ENCODE measurements at places on chromosomes 6 and 20.

GRCh38 chr6:130026859-130027258 lies 8.5 kb downstream of the L3MBTL3 start:
- DNase-seq, result no peak

DNA sequence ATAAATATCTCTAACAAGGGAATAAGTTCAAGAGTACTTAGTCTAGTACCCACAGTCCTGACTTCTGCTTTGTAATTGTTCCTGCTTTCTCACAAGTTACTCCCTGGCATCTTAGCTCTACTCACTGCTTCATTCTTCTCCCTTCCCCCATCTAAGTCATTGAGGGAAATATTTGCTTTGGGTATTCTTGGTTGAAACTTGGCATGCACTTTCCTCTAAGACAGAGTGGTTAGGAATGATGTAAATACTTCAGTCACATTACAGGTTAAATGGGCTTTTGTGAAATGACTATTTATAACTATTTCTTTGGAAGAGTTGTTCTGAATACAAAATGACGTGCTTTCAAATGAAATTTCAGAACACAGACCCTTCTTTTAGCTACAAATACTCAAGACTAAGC lies 67.7 kb upstream of the PLEKHG1 start:
- DNase-seq, result no peak

DNA sequence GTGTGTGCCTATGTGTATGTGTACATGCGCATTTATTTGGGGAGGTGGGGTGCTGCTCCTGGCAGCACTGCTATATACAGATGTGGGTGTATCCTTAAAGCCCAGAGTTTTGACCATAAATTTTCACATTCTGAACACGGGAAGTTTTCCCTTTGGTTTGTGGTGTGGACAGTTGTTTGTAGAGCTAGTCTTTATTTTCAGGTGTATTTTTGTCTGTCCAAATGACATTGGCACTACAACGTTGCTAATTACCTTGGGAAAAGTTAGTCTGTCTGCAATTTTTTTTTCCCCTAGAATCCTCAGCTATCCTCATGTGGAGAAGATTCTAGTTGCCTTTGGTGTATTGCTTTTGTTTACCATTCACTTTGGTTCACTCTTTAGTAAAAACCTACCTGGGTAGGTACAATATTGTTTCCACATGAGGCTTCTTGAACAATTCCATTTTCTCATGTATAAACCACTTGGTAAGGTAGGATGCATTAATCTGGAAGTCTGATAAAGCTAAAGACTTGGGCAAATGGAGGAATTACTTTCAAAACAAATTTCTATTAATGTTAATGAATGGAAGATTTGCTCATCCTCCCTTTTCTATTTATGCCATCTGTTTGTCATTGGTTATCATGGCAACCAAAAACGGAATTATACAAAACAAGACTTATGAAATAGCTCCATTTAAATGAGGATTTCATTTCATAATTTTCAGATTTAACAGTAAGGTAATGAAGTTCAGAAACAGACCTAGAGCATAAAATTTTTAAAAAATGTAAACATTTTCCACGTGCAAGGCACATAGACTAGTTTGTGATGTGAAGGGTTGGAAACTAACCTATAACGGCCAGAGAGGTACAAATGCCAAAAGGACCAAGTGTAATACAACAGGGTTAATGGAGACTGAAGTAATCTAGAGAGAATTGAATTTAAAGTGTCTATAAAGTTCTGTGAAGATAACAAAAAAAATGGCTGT lies 3.9 kb downstream of the CCN2 start:
- DNase-seq, result no peak

GRCh38 chr20:4135385-4136077 lies 120.2 kb upstream of the RNF24 start:
- DNase-seq, result no peak

DNA sequence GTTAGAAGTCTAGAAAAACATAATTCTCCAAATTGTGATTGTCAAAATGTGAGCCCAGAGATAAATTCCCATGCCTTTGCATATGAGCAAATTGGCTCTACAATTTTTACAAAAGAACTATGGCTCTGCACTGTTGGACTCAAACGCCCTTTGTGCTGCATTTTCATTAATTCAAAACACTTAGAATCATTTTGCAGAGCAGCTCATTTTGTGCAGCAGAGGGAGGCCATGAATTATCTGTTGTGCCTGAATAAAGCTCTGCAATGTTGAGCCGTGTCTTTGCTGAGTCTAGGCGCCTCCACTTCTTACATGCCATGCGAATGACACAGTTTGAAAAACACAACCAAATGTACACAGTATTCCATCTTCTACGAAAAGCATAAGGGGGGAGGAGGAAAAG lies 230.2 kb downstream of the PRKN start:
- DNase-seq, result no peak

GRCh38 chr20:54162378-54163009 lies 11.3 kb downstream of the CYP24A1 start:
- no peak for DNase-seq

DNA sequence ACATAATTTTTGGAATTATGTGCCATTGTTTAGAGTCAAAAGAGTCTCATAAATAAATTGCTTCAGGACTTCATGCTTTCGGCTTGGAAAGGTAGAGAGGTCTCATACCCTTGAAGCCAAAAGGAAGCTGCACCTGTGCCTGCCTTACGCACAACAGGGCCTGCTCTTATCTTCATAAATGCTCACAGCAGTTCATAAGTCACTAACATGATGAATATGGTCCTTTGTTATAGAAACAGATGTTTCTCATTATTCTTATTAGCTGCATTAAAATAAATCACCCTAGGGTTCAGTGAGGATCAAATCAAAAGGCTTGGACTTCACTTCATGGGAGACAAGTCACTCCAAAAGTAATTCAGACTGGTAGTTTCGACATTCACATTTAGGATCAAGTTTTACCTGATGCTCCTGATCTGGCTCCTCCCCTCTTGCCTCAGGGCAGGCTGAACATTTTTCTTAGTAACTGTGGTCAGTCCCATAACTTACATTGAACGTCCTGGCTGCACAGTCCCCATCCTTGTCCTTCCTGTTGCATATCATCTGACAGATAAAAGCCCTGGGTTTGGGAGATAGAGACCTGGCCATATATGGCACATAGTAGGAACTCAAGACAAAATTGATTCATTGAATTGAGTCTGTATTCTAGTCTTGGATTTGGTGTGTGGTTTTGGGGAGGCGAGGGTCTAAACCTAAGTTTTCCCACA lies 20.7 kb upstream of the SH3BGRL2 start:
- DNase-seq, result no peak

GRCh38 chr20:31568041-31568731 lies 36.9 kb upstream of the ID1 start:
- no peak for DNase-seq

DNA sequence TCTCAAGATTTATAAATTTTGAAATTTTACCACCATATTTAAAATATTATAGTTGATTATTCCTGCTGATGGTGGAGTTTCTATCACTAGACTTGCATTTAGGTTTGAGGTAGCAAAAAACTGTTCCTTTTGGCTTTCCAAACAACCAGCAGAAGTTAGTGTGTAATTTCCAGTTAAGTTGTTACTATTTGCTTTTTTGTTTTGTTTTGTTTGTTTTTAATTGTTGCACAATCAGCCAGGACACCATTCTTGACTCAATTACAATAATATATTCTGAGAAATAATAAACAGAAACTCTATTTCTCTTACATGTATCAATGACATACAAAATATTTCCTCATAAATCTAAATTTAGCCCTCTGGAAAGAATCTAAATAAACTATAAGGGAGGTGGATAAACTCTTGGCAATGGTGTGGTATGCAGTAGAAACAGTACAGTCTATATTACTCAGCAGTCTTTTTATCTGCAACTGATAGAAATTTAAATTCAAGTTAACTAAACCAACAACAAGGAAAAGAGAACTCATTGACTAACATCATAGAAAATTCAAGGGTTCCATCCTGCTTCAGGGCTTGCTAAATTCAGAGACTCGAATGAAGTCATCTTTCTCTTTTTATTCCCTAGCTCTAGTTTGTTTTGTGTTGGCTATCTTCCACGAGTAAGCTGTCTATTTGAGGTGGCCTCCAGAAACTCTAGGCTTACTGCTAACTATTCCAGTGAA lies 19.4 kb upstream of the COL19A1 start:
- no peak for DNase-seq

DNA sequence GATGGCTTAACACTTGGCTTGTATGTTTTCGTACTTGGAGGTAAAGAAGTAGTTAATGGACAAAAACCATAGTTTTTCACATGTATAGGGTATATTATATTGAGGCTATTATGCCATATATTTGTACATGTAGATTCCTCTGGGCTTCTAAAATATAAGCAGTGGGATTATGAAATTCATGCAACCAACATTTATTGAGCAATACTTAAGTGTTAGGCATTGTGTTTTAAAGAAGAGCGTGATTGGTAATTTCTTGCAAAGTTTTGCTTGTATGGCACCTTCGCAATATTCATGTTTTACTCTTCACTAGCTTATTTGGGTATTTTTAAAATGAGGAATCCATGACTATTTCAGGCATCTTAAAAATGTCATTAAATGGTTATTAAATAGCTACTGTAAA lies 2.5 kb downstream of the TULP4 start:
- DNase-seq, result no peak

- peak; percentile 35 for DNase-seq
These were observed 585 bp downstream of the PSMB9 start for GRCh38 chr6:32854376-32855178.

GRCh38 chr6:41894366-41895299 lies 542 bp downstream of the USP49 start:
- DNase-seq, result no peak

GRCh38 chr6:259316-259715 lies 33.0 kb upstream of the DUSP22 start:
- DNase-seq, result no peak

DNA sequence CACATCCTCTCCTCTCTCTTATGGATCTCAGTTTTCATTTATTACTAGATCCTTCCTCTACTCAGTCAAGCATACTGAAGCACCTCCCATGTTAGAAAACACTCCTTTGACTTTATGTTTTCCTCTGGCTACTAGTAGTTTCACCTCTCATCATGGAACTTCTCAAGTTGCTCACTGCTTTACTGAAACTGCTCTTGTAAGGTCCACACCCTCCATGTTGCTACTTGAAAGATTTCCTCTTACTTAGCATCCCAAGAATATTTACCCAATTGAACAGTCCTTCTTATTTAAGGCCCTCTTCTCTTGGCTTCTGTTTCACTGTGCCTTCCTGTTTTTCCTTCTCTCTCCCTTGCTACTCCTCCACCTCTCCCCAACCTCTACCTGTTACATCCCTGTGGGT lies 230.3 kb downstream of the TBC1D7 start:
- DNase-seq, result no peak

GRCh38 chr20:38406476-38406875 lies 28.7 kb downstream of the SNHG17 start:
- no peak for DNase-seq

DNA sequence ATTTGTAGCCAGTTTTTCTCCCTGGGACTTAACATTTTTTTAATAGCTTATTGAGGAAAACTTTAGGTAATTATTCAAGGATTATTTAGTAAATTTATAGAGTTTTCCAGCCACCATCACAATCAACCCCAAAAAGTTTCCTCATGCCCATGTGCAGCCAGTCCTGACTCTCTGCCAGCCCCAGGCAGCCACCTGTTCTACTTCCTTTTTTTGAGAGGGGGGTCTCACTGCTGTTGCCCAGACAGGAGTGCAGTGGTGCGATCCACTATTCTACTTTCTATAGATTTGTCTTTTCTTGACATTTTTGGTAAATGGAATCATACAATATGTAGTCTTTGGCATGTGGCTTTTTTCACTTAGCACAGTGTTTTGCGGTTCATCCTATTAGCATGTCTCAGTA lies 200.1 kb downstream of the FARS2 start:
- DNase-seq, result no peak

DNA sequence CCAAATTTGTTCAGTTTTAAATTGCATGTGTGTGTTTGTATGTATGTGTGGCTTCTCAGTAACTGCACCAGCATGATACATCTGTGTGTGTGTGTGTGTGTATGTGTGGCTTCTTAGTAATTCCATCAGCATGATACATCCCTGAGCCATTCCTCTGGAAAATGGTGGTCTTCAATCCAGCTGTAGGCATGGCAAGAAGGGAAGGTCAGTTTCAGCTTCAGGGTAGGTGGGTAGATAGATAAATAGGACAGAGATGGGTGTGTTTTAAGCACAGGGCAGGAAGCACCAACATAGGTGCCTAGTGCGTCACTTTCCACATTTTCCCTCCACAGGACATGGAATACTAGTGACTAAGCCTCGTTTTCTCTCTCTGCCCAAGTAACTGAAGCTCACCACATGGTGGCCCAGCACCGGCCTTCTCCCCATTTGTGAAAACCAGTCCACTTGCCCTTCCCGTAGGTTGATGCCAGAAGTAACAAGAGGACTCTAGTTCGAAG lies 82.9 kb downstream of the RPP40 start:
- DNase-seq, result no peak

DNA sequence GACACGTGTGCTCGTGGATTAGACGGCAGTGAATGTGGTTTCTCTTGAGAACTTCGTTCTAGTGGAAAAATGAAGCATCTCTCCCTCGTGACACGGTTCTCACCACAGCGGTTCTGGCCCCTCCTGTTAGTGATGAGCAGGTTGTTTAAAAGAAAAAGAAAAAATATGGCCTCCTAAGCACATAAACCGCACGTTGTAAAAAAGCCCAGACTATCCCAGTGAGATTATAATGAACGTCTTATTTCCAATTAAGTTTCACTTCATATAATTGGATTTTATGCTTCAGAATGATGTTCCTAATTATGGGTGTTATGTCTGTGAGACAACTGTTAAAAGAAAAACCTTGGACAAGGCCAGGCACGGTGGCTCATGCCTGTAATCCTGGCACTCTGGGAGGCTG lies 74.5 kb upstream of the FRMD1 start:
- no peak for DNase-seq

GRCh38 chr6:26235302-26235670 lies 129.7 kb upstream of the BTN3A2 start:
- DNase-seq, result no peak

- DNase-seq, result peak; percentile 15
These were observed 23.1 kb upstream of the UBE2J1 start for GRCh38 chr6:89375427-89376267.

- DNase-seq, result no peak
These were observed 260.0 kb downstream of the C6orf118 start for GRCh38 chr6:165049362-165049761.

DNA sequence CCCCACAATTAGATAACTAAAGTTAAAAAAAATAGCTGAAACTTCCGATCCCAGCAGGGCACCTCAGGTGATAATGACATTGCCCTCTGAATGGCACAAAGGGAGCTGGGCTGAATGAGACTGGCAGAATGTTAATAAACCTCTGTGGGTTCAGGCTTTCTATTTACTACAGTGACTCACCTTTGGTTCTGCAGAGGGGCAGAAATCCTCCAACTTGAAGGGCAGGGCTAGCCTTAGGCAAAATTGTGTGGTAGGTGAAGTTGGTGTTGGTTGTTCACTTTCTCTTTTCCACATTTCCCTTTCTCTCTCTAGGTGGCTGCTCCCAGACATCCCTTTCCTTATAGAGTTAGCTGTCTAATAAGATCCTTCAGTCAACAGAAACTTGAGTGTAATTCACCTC lies 625.2 kb downstream of the EPM2A start:
- no peak for DNase-seq

Measured in stimulated activated CD8-positive, alpha-beta memory T cell treated with anti-CD3 and anti-CD28 coated beads, Interleukin-4, amount 100 ng/mL, for 1 hour (primary cell).